ENCODE measurements at places on chromosomes 7 and 10.

- DNase-seq, result no peak
These were observed 26.0 kb downstream of the MKRN1 start for GRCh38 chr7:140453273-140453672.

DNA sequence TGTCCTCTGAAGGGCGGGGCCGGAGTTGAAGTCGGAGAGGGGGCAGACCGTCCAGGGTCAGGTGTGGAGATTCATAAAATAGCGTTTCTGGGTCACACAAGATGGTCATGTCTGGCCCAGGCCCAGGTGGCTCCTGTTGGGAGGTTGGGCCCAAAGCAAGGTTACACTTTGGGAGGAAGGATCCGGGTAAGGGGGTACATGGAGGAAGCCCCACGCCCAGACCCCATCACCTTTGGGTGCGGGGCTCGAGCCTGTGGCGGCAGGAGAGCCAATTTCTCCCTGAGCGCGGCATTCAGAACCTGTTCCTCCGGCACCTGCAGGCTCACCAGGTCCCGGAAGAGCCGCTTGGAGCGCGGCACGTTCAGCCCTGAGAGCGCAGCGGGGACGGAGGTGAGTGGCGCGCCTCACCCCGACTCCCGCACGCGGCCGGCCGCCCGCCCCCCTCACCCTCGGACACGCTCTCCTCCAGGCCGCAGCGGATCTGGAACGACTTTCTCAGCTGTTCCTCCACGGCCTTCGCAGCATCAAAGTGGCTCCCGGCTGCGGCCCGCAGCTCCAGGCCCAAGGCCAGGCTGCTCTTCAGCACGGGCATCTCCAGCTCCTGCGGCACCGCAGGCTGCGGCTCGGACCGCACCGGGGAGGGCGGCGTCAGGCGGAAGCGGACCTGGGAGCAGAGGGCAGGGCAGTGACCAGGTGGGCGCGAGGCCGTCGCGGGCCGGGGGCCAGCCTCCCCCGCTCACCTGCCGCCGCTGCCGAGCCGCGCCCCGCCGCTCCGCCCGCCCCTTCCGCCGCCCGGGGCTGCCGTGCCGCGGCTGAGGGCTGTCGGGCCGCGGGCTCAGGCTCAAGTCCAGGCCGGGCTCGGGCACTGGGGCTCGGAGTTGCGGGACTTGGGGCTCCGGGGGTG, 644 bp downstream of the PPP1R35 start:
- DNase-seq, result no peak

GRCh38 chr10:12638103-12638502, 288.8 kb downstream of the CAMK1D start:
- no peak for DNase-seq

DNA sequence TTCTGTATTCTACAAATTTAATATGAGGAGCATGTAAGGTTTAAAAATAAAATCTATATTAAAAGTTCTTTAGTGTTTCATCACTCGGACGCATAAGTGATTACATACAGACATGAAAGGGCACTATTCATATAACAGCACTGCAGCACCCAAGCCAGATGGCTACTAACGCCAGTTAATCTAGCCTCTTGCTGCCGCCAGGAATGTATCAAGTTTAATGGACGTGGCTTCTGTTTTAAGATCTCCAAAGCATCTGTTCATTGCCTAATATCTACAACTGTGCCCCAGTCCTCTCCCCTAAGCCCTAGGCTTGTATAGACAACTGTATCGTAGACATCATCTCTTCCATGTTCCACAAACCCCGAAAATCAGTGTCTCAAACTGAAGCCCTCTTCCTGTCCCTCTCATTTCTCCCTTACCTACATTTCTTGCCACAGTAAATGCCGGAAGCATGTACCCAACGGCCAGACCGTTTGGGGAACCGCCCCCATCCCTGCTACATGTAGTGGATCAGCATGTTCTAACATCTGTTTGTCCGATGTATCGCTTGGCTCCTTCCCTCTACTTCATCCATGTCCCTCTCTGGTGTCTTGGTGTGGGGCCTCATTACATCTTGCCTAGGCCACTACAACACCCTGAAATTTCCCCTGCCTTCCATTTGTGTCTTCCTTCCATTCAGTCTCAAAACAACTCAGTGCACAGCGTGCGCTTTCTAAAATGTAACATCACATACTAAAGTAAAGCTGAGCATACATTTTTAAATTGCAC, 147.5 kb upstream of the RSU1 start:
- no peak for DNase-seq

DNA sequence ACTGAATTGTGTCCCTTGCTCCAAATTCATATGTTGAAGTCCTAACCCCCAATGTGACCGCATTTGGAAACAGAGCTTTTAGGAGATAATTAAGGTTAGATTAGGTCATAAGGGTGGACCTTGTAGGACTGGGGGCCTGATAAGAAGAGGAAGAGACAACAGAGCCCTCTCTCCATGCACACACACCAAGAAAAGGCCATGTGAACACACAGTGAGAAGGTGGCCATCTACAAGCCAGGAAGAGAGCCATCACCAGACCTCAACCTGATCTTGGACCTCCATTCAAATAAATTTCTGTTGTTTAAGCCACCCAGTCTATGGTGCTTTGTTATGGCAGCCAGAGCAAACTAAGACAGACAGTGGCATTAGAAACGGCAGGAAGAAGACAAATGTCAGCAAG, 12.5 kb upstream of the PRKAR2B start:
- DNase-seq, result no peak

GRCh38 chr7:55369427-55370400, 4.6 kb downstream of the LANCL2 start:
- no peak for DNase-seq

GRCh38 chr7:110973196-110973990, 117.5 kb upstream of the LRRN3 start:
- DNase-seq, result no peak

DNA sequence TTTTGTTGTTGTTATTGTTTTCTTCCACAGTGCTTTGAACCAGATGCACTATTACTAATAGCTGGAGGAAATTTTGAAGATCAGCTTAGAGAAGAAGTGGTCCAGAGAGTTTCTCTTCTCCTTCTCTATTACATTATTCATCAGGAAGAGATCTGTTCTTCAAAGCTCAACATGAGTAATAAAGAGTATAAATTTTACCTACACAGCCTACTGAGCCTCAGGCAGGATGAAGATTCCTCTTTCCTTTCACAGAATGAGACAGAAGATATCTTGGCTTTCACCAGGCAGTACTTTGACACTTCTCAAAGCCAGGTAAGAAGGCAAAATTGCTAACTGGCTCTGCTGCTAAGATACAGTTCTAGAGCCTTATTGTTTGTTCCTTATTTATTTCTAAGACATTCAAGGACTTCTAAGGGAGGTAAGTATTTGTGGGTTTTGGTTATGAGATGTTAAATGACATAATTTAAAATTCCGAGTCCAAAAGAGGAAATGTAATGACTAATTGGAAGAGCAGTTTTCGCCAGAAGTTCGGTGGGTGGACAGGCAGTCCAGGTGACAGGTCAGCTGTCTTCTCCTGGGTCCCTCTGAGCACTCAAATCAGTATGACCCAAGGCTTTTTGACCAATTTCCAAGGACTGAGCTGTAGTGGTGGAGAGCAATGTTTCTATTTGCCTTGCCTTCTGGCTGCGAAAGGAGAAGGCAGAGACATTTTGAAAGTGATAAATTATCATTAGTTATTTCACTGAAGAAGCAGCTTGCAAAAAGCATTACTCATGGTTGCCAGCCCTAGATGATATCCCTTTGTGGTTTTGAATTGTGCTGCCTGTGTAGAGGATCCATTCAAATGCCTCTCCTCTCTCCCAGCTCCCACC, 10.1 kb downstream of the SLC39A12 start:
- no peak for DNase-seq

- no peak for DNase-seq
These were observed 818.3 kb downstream of the MAGI2 start for GRCh38 chr7:78635026-78635793.

DNA sequence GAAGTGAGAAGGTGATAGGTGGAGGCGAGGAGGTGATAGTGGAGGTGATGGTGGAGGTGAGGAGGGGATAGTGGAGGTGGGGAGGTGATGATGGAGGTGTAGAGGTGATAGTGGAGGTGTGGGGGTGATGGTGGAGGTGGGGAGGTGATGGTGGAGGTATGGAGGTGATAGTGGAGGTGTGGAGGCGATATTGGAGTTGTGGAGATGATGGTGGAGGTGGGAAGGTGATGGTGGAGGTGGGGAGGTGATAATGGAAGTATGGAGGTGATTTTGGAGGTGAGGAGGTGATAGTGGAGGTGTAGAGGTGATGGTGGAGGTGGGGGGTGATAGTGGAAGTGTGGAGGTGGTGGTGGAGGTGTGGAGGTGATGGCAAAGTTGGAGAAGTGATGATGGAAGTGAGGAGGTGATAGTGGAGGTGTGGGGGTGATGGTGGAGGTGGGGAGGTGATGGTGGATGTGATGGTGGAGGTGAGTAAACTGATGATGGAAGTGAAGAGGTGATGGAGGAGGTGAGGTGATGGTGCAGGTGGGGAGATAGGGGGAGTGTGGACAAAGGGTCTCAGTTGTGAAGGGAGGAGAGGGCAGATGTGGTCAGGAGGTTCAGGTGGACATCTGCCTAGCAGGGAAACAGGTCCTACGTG, 36.6 kb downstream of the ADCY1 start:
- DNase-seq, result no peak

- DNase-seq, result no peak
These were observed 72.4 kb downstream of the ABCC2 start for GRCh38 chr10:99854860-99855259.

GRCh38 chr10:18713077-18713476, 53.8 kb downstream of the ARL5B start:
- no peak for DNase-seq

DNA sequence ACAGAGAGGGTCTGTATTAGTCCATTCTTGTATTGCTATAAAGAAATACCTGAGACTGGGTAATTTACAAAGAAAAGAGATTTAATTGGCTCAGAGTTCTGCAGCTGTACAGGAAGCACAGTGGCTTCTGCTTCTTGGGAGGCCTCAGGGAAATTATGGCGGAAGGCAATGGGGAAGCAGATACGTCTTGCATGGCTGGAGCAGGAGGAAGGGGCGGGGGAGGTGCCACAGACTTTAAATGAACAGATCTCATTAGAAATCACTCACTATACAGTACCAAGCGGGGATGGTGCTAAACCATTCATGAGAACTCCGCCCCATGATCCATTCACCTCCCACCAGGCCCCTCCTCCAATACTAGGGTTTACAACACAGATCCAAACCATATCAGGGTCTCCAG, 3.7 kb upstream of the CALU start:
- DNase-seq, result no peak

DNA sequence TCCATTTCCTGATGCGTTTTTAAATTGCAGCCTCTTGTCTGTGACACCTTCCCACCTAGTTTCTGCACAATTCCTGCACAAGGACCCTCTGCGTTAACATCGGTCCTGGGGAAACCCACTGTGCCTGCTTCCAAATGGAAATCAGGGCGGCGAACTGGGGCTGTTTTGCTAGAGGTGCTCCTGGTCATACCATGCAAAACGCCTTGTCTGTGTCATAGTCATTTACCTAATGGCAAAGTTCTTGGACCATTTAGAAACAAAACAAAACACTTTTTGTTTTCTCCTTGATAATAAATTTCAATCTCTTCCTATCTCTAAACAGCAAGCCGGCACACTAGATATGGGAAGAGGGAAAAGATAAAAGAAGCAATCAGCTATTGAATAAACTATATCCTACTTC, 206.9 kb upstream of the KLF14 start:
- DNase-seq, result no peak

GRCh38 chr10:118844731-118845521, 90.2 kb upstream of the CACUL1 start:
- DNase-seq, result no peak

DNA sequence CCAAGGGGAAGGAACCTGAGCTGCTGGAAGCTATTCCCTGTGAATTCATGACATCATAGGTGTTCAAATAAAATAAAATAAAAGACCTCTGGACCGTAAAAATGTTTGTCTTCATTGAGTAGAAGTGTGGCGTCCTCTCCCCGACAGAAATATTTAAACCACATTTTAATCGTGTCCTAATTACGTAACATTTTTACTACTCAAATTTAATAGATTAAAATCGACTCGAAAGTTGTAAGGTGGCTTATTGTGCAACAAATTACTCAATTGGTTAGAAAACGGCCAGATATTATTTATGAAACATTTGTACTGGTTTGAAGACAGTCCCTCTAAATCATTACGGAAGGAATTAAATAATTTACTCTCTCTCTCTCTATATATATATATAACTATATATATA, 15.5 kb upstream of the NCAPG2 start:
- DNase-seq, result no peak
